Effector memory CD4-positive, alpha-beta T cell (primary cell): ENCODE measurements at places on chromosomes 1 and 21.

- DNase-seq: no peak
These were observed 680.8 kb downstream of the MATN1 start for GRCh38 chr1:30042438-30043147.

- no peak for DNase-seq
These were observed 361.5 kb downstream of the RRAGC start for GRCh38 chr1:38497921-38498656.

- no peak for DNase-seq
These were observed 41.9 kb downstream of the SPAG17 start for GRCh38 chr1:118143121-118143520.

- no peak for DNase-seq
These were observed 1.8 kb downstream of the OBSCN start for GRCh38 chr1:228209657-228210056.

- DNase-seq: no peak
These were observed 53.9 kb downstream of the EDN2 start for GRCh38 chr1:41430582-41430981.

DNA sequence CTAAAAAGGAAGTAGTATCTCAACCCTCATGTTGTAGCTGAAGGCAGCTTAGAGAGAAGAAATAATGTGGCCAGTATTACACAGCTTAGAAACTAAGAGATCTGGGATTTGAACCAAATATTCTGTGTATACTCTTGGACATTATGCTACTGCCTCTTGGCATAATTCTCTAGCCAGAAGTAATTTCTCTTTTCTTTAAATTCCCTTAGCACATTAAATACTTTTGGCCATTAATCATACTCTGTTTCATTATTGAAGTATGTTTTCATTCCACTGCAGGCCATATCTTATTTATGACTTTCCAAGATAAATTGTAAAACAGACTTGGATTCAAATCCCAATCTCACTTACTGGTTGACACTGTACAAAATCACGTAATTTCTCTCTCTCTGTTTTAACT is 181.3 kb upstream of the SPAG17 start:
- no peak for DNase-seq

GRCh38 chr1:2108213-2108876 is 58.1 kb downstream of the PRKCZ start:
- no peak for DNase-seq

DNA sequence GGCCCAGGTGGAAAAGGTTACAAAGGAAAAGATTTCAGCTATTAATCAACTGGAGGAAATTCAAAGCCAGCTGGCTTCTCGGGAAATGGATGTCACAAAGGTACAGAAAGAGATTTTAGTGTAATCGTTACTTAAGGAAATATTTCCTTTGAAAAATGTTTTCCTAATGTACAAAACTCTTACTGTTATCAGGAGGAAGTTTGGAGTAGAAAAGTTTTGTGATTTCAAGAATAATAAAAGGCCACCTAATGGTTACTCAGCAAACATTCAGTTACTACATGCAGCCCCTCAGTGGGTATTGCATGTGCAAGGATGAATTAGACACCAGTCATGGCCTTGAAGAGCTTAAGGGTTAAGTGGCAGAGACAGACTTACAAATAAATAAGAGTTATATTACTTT is 85.2 kb downstream of the SDCCAG8 start:
- no peak for DNase-seq

GRCh38 chr21:46183910-46184624 is at the start of gene SPATC1L:
Gene SPATC1L (minus strand): TSS chr21:46184459. CDS start chr21:46182816, 1,643 bp downstream.
- peak; percentile 16 for DNase-seq

DNA sequence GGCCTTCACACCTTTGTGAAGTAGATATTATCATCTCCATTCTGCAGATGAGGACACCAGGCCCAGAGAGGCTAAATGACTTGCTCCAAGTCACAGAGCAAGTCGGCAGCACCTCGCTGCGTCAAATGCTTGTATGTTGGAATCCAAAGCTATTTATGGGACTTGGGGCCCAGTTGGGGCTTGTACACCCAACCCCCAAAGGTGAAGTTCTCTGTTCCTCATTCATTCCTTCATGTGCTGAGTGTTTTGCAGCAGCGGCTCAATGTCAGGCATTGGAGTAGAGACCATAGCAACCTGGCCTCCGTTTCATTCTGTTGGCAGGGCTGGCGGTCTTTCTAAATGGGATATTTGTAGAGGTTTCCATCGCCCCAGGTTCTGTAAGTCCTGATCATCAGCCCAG is 113.4 kb upstream of the SLC25A33 start:
- DNase-seq: no peak

DNA sequence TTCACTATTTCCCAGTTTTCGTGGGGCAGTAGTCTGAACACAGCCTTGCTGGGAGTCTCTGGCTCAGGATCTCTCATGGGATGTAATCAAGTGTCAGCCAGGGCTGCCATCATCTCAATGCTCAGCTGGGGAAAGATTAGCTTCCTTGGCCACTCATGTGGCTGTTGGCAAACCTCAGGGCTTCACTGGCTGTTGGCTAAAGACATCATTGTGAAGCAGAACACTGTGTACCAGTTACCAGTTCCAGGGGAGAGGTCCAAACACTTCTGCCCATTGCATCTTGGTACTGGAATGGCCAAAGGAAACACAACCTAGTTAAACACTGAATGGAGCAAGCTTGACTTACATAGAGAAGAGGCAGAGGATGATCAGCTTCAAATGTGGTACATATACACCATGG is 33.7 kb downstream of the AADACL4 start:
- DNase-seq: no peak
